ENCODE measurements at places on chromosomes 12 and 14.

DNA sequence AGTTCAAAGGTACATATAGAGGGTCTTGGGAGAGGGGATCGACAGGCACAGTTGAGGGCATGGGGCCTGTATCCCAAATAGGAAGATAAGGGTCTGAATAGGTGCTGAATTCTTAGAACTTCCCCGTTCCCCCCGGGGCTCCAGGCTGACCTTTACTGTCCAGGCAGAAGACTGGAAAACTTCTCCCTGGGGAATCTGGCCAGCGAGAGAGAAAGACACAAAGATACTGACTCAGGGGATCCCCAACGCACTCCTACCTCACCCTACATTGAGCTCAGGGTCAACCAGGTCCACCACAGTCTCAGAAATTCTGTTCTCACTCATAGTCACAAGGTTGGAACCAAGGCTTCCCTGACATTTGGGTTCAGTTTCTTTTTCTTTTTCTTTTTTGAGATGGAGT, 46.2 kb downstream of the ACACB start:
- H3K27ac ChIP-seq: no peak overlapping the region
- no peaks in the 10 kb centered on the region for H3K36me3 ChIP-seq
- no peaks in the 10 kb centered on the region for H3K4me1 ChIP-seq
- H3K27me3 ChIP-seq: no peaks in the 10 kb centered on the region
- no peak overlapping the region for H3K4me3 ChIP-seq

DNA sequence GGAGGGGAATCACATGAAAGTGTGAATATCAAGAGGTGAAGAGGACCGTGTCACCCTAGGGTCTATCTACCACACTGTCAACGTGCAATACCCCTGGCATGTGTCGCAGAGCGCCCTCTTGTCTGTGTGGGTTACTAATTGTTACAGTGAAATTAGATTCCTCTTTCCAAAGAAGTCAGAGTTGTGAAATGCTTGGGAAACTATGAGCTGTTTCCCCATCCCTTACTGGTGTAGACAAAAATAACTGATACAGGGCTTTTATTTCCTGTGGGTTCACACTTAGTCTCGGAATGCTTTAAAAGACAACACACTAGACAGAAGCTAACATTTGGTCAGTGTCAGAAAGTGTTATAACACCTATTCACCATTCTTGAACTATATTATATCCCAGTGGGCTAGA, 597.3 kb downstream of the NRXN3 start:
- no peak overlapping the region for H3K4me3 ChIP-seq
- H3K36me3 ChIP-seq: no peaks in the 10 kb centered on the region
- H3K27ac ChIP-seq: no peak overlapping the region
- no peak for DNase-seq
- H3K27me3 ChIP-seq: no peaks in the 10 kb centered on the region

DNA sequence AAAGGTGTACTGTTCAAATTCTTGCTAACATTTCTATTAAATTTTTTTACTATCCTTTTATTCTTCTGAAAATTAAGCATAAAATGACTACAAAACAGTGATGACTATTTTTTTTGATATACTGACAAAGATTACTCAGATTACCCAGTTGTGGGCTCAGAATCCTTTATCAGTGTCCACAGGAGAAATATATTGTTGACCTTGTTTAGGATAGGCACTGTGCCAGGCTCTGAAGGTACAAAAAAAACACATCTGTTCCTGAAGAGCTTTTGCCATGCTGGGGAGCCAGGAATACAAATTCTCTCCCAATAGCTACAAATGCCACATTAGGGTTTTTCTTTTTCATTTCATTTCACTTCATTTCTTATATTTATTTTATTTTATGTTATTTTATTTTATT, 26.9 kb upstream of the GCH1 start:
- no peaks in the 10 kb centered on the region for H3K36me3 ChIP-seq
- no peaks in the 10 kb centered on the region for H3K27me3 ChIP-seq
- H3K4me1 ChIP-seq: no peaks in the 10 kb centered on the region
- H3K4me3 ChIP-seq: no peak overlapping the region
- DNase-seq: peak; percentile 21

DNA sequence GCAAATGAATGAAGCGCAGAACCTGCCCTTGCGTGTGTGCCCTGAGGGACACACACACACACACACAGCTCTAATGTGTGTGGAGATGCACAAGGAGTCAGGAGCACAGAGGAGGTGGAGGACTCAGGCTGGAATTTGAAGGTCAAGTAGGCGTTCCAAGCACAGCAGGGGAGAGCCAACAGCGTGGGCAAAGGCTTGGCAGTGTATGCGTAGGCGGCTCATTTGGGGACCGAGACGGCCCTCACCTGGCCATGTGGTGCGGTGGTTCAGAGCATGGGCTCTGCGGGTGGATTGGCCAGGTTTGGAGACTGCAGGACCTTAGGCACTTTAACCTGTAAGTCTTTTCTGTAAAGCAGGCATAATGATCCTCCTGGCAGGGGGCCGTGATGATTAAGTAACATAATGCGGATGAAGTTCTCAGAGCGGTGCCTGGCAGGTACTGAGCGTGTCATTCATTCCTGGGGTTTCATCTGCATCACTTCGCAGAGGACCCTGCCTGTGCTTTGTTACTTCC, 69.5 kb upstream of the SLC24A4 start:
- H3K27me3 ChIP-seq: no peaks in the 10 kb centered on the region
- no peak for DNase-seq
- H3K4me3 ChIP-seq: no peak overlapping the region

- no peak overlapping the region for H3K4me3 ChIP-seq
- H3K36me3 ChIP-seq: no peaks in the 10 kb centered on the region
- H3K4me1 ChIP-seq: no peaks in the 10 kb centered on the region
- H3K27ac ChIP-seq: no peak overlapping the region
Observed at GRCh38 chr12:100868487-100868886, 73.9 kb downstream of the ANO4 start.

- H3K4me3 ChIP-seq: no peak overlapping the region
- no peak for DNase-seq
- no peak overlapping the region for H3K27ac ChIP-seq
- H3K4me1 ChIP-seq: peaks cover 13% of the 10 kb centered on the region
Observed at GRCh38 chr14:75070383-75070782, 942 bp downstream of the ZC2HC1C start.

GRCh38 chr12:106079148-106079738, 59.5 kb downstream of the NUAK1 start:
- peaks cover 31% of the 10 kb centered on the region for H3K36me3 ChIP-seq
- peaks cover 32% of the 10 kb centered on the region for H3K4me1 ChIP-seq
- no peak for DNase-seq
- no peak overlapping the region for H3K4me3 ChIP-seq
- no peaks in the 10 kb centered on the region for H3K27me3 ChIP-seq

DNA sequence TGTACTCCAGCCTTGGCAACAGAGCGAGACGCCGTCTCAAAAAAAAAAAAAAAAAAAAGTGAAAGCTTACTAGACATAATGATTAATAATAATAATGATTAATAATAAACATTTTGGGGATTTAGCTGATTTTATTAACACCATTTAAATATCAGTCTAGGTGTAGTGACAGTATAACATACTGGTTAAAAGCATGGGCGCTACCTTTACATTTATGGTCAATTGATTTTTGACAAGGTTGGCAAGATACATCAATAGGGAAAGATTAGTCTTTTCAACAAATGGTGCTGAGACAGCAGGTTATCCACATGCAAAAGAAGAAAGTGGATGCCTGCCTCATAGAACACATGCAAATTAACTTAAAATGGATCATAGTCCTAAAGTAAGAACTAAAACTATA, 34.3 kb downstream of the TXNRD1 start:
- H3K4me3 ChIP-seq: no peak overlapping the region
- no peaks in the 10 kb centered on the region for H3K4me1 ChIP-seq
- no peak overlapping the region for H3K27ac ChIP-seq
- H3K27me3 ChIP-seq: no peaks in the 10 kb centered on the region
- DNase-seq: no peak

DNA sequence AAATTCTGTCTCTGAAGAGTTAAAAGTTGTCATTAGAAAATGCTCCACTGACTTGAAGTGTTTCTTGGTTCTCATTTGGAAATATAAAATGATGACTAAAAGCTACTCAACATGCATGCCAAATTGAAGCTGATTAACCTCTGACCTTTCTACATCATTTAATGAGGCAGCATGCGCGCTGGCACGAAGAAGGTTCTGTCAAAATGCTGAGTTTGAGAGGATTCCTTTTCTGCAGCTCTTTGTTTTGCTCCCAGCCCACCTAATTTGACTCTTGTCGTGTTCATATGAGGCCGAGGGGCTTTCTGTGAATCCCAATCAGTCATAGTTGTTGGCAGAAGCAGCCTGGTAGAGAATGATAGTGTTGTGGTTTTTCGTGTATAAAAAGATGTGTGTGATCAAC, 153.4 kb downstream of the BRMS1L start:
- DNase-seq: no peak
- no peaks in the 10 kb centered on the region for H3K36me3 ChIP-seq
- no peak overlapping the region for H3K4me3 ChIP-seq
- H3K27ac ChIP-seq: no peak overlapping the region
- no peaks in the 10 kb centered on the region for H3K27me3 ChIP-seq

DNA sequence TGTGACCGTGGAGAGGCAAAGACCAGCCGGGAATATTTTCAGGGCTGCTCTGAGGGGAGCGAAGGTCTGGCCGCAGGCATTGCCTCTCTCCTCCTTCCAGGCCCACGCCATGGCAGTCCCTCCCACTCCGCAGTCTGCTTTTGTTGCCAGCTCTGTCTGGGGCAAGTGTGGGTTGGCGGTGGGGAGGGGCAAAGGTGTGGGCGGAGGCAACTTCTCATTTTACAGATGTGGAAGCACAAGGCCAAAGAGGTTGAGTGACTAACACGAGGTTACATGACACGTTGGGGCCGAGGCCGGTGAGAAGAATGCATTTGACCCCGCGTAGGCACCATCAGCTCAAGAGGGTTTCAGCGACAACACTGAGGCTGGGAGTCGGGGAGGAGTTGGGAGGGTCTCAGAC, 6.1 kb upstream of the FAIM2 start:
- H3K36me3 ChIP-seq: no peaks in the 10 kb centered on the region
- peak; percentile 69 for DNase-seq
- H3K4me1 ChIP-seq: peaks cover 4% of the 10 kb centered on the region
- H3K4me3 ChIP-seq: no peak overlapping the region

GRCh38 chr14:69937367-69938081, 58.3 kb downstream of the SMOC1 start:
- H3K27ac ChIP-seq: no peak overlapping the region
- H3K36me3 ChIP-seq: no peaks in the 10 kb centered on the region
- no peaks in the 10 kb centered on the region for H3K4me1 ChIP-seq
- H3K4me3 ChIP-seq: no peak overlapping the region

DNA sequence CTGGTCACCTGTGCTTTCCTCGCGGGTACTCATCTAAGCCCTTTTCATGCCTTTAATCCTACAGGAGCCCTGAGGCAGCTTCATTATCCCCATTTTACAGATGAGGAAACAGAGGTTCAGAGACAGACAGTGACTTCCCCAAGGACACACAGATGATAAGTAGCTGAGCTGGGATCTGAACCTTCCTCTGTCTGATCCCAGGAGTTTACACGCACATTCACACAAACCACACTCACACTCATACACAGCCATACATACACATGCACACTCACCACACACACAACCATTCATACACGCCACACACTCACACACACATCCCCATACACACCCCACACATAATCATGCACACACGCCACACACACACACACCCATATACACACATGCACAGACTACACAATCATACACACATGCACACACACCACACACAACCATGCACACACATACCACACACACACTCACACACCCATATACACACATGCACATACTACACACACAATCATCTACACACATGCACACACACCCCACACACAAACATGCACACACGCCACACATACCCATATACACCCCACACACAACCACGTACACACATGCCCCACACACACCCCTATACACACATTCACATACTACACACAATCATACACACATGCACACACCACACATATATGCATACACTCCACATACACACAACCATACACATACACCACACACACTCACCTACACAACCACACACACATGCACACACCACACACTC, 2.7 kb downstream of the TMEM119 start:
- no peaks in the 10 kb centered on the region for H3K27me3 ChIP-seq
- H3K36me3 ChIP-seq: no peaks in the 10 kb centered on the region

DNA sequence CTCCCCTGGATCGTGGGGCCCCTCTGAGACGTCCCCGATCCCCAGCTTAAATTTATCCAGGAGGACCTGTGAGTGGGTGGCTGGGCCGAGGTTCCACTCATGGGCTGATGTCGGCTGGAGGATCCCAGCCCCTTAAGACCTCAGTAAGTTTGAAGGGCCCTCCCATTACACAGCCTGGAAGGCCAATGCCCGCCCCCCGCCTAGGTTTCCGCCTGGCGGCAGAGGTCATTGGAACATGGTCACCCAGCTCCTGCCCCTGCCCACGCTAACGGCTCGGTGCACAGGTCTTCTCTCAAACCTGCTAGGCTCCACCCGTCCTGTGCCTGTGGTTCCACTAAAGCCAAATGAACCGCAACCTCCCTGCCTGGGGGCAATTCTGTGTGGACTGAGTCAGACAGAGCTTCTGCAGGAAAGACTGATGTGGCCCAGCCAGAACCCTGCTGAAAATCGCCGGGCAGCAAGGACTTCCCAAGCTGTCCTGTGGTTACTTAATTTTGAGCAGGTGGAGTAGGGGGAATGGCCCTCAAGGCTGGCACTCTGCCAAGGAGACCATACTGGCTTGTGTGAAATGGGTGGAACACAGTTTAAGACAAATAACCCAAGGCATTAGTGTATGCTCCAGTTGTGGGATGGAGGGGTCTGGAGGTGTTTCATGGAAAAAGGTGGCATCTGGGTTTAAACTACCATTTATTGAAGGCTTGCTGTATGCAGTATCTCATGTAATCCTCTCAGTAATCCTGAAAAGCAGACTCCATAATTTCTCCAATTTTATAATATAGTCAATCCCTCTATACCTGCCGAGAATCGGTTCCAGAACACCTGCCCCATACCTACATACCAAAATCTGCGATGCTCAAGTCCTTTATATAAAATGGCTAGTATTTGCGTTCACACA, 903 bp upstream of the NT5DC3 start:
- no peak overlapping the region for H3K27ac ChIP-seq
- no peaks in the 10 kb centered on the region for H3K36me3 ChIP-seq
- peaks cover 11% of the 10 kb centered on the region for H3K4me1 ChIP-seq
- peak; percentile 16 for DNase-seq

GRCh38 chr12:7608184-7608911, 57.4 kb downstream of the APOBEC1 start:
- H3K4me3 ChIP-seq: no peak overlapping the region
- H3K27ac ChIP-seq: no peak overlapping the region
- no peaks in the 10 kb centered on the region for H3K27me3 ChIP-seq
- H3K4me1 ChIP-seq: no peaks in the 10 kb centered on the region
- DNase-seq: no peak
- no peaks in the 10 kb centered on the region for H3K36me3 ChIP-seq

- DNase-seq: no peak
- H3K4me1 ChIP-seq: peaks cover 2% of the 10 kb centered on the region
- no peaks in the 10 kb centered on the region for H3K36me3 ChIP-seq
- no peak overlapping the region for H3K4me3 ChIP-seq
- no peak overlapping the region for H3K27ac ChIP-seq
Observed at GRCh38 chr14:105325303-105325702, 10.8 kb downstream of the PACS2 start.

GRCh38 chr12:26271024-26271423, 75.7 kb downstream of the SSPN start:
- peaks cover 1% of the 10 kb centered on the region for H3K27me3 ChIP-seq
- H3K36me3 ChIP-seq: no peaks in the 10 kb centered on the region
- no peak for DNase-seq
- peaks cover 31% of the 10 kb centered on the region for H3K4me1 ChIP-seq
- no peak overlapping the region for H3K27ac ChIP-seq
- no peak overlapping the region for H3K4me3 ChIP-seq

- peak within 1 kb of the TSS; percentile 46 for H3K4me3 ChIP-seq
- H3K27ac ChIP-seq: no peak within 1 kb of the TSS
- no peaks in the 10 kb centered on the region for H3K4me1 ChIP-seq
- DNase-seq: peak; percentile 4
- H3K27me3 ChIP-seq: peaks cover 31% of the 10 kb centered on the region
Observed at GRCh38 chr12:119988472-119989360, at the start of gene BICDL1. BICDL1 (plus strand) TSS chr12:119989236; CDS start chr12:119989869, 633 bp downstream.
